Left renal pelvis (tissue), 4 donors: ENCODE measurements at places on chromosomes 1 and 21. TPM values are rescaled to one million over a fixed set of nuclear protein-coding genes. Genes with fewer than 3 reads are reported as not detected.

Gene C1QC
- 14.5 TPM for polyA plus RNA-seq

Gene CFHR5
- not detected for polyA plus RNA-seq

Gene THEM4
- polyA plus RNA-seq = 41.1 TPM

Gene OR10X1
- not detected for polyA plus RNA-seq

Gene EPHB2
- 67.9 TPM for polyA plus RNA-seq

Gene TRIM33
- polyA plus RNA-seq = 54.7 TPM

Gene CD48
- 1.4 TPM for polyA plus RNA-seq

DNA sequence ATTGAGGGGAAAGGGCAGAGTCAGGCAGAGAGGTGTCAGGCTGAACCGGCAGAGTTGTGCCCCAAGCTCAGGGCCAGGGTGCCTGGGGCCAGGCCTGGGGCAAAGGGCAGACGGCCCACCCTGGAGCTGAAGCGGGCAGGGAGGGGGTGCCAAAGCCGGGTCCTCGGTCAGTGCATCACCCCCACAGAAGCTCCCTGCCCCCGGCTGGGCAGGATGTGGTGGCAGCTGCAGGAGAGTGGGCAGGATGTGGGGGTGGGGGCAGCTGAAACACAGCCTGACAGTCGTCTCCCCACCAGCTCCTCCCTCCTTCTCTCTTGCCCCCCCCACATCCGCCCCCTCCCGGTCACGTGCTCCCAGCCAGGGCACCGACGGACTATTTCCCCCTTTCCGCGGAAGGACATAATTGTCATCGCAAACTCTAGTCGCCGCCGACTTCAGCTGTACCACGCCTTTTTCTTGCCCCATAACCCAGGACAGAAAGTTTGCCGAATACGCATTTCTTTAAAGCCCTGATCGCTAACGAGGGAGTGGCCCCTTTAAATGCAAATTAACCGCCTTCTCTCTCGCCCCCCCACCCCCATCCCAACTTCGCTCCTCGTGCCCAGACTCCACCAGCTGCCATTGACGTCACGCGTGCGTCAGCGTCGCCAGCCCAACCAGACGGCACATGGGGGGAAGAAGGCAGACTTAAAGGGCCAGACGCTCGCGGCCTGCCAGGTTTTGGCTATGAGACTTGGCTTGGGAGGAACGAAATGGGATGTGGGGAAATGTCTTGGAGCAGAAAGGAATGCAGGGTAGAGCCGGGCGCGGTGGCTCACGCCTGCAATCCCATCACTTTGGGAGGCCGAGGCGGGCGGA, 4.5 kb upstream of the MEF2D start:
- DNase-seq = peak; percentile 99

DNA sequence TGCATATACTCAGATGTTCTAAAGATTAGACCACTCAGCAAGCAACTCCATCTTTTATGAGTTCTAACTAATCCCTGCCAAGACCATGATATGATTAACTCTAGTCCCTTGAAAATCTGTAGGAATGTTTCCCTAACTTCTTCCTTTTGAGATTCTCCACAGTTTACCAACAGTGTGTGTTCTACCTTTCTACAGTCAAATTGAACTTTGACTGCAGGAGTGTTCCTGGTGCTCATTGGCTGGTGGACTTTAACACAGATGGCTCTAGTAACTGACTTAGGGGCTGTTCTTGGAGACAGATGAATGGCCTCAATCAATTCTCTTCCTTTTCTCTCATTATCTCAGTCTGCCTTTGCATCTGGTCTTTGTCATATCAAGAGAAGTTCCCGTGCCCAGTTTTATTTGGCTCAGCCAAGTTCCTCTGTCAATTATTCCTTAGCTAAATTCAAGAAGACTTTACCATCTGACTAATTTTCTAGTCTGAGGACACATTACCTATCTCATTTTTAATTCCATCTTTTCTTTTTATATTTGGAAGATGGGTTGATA, 643.9 kb upstream of the CAMK1G start:
- no peak for DNase-seq

- no peak for DNase-seq
Measured at GRCh38 chr1:183689762-183690204, 36.7 kb upstream of the APOBEC4 start.

DNA sequence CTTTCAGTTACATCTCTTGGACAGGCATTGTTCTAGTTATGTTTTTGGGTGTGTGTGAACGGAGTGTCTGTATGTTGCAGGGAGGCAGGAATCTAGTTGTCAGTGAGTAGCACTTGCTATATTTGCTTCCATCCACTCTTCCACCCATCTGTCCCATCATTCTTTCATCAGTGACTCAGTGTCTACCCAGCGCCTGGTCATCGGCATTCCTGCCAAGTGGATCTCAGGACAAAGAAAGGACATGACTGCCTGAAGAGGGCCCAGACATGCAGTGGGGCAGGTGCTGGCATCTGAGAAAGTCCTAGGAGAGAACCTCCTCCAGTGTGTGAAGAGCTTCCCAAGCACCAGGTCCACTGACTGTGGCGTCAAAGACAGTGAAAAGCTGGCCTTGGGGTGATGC, 27.3 kb upstream of the MAGOH start:
- no peak for DNase-seq

DNA sequence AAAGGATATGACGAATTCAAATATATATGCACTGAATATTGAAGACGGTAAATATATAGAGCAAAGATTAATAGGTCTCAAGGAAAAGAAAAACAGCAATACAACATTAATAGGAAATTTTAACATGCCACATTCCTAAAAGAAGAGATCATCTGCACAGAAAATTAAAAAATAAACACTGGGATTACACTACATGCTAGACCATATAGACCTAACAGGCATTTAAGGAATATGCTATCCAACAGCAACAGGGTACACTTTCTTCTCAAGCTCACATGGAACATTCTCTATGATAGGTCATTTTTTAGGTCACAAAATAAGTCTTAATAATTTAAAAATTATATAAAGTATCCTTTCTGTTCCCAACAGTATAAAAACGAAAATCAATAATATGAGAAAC, 1038.3 kb downstream of the KCNT2 start:
- no peak for DNase-seq

DNA sequence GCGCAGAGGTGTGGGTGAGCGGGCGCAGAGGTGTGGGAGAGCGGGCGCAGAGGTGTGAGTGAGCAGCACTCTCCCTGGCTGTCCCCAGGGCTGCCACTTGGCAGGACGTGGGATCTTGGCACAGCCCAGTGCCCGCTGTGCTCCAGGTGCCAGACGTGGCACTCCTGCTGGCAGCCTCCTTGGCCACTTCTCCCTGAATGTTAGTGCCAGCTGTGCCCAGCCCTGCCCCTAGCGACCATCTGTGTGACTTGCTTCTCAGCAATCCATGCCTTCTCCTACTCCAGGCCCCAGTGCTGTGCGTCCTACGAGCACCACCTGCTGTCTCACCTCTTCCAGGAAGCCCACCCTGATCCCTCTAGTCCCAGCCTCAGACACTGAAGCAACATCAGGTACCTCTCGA, 30.5 kb downstream of the KRTAP10-1 start:
- DNase-seq = no peak

DNA sequence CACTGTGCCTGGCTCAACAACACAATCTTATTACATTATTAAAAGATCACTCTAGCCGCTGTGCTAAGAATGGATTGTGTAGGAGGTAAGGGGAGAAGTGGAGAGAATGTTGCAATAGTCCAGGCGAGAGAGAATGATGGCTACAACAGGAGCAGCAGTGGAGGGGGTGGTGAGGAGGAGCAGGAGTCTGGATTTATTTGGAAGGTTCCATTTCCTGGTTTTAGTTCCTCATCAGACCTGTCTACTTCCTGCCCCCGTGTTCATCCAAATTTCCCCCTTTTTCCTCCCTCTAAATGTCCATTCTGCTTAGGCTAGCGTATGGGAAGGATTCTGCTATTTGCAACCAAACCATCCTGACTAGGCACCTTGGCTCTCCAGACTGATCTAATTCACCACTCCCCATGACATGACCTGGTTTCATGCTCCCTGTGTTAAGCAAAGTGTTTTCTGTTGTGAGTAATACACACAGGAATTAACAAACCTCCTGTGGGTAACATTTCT, 35.1 kb upstream of the EYA3 start:
- DNase-seq = no peak

DNA sequence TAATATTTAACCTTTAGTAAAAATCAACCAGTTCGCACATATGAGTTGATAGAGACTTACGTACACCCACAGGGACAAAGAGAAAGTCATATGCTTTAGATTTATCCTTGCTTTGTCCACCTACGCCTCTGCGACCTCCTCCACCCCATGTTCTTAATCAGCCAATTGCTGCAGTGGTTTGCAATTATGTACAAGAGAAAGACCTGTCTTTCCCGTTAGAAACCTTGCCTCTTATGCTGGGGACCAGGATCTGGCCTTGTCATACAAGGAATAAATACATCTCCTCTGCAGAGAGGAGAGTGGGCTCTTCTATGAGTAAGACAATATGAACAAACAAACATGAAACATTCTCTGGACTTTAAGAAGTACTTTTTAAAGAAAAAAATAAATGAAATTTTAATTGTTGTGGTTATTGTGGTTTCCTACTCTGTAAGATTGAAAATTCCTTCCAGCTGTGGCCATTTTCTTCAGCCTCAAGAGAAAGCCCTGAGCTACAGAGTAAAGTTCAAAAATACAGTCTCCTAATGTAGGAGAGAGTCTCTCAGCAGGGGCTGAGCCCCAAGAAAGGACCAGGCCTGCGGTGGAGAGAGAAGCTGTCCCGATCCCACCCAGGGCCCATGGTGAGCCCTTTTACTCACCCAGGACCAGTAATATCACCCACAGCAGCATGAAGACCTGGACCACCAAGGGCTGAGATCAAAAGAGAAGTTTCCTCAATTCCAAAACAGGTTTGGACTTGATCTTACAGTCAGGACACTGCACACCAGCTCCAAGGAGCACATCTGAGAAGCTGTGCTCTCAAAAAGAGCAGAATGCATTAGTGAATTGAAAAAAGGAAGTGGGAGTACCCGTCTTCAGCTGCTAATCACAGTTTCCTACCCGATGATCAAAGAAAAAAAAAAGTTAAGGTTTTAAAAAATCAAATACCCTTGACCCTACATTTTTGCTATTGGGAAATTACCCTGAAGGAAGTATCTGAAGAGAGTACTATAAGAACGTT, at the start of gene FCRL5:
TSS of gene FCRL5 (minus strand) at position 822 of the 1,000 bp plus-strand sequence. CDS start at position 669, 153 bp downstream.
- no peak for DNase-seq

- DNase-seq = no peak
Measured at GRCh38 chr1:246215510-246215903, 291.6 kb downstream of the SMYD3 start.

DNA sequence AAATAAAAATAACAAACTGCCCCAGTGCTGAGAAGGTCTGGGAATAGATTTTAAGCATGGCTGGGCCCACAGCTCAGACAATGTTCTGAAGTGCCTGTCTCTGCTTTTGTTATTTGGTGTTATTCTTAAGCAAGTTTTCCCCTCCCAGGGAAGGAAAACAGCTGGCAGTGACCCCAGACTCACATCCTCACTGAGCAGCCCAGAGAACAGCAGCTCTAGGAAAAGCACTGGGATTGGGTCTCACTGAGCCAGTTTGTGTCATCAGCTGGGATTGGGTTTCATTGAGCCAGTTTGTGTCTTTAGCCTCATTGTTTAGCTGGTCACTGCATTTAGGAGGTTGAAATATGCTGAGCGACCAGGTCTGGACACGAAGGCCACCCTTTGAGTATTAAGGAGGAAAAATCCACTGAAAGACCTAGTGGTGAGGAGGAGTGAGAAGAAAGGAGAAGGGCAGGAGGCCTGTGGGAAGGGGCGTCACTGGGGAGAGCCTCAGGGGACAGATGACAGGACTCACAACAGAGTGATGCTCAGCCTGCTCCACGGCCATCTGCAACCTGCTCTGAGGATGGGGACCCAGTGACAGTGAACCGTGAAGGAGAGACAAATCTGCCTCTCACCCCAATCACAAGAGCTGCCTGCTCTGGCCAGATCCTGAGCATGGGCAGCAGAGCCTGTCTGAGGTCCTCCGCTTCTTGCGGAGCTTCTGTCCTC, 103.8 kb downstream of the TOMM20 start:
- no peak for DNase-seq

GRCh38 chr1:12138196-12139168, 28.3 kb upstream of the TNFRSF1B start:
- DNase-seq = no peak
